Suprapubic skin (tissue), 4 donors: ENCODE measurements at places on chromosomes 3 and 15.

GRCh38 chr3:64340641-64341101 is 115.4 kb upstream of the PRICKLE2 start:
- no peak for DNase-seq

DNA sequence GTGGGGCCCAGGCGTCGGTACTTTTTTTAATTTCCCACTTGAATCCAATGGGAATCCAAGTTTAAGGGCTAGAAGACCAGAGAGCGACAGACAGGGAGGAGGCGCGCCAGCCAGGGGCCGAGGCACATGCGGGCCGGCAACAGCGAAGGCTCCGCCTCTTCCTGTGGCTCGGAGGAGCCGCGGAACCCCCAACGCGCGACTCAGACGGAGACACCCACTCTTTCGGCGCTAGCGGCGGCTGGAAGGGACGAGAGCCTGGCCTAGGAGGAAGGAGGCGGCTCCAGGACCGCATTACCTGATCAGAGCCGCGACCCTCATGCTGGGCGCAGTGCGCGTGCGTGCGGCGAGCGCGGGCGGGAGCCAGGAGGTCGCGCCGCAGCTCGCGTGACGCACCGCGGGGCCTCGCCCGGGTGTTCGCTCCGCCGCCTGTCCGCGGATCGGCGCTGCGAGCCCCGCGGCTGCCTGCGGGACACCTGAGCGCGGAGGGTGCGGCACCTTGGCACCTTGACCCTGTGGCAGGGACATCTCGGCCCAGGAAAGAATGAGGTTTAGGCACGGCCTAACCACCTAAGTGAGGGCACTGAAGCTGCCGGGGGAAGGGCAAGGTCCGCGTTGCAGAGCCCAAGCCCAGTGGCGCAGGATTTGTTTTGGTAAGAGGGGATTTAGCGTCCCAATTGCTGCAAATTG is at the start of gene DPH6:
TSS of gene DPH6 (minus strand) at position 342 of the 687 bp plus-strand sequence. CDS start at position 318, 24 bp downstream.
- peak; percentile 89 for DNase-seq

DNA sequence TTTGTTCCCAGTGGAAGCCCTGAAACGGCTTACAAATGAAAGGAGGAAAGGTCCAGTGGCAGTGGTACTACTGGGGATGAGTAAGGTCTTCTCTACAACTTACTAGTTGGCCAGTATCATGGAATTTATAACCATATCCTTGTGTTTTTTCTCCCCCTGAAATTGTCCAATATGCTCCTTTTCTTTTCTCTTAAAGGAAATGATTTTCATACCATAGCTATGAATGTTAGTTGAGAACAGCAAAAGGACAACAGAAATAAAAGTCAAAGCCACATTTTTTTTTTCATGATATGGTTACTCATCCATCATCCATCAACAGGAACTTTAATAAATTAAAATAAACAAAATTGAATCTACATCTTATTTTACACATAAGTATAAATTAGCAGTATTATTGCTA is 450.4 kb downstream of the MFSD1 start:
- no peak for DNase-seq

DNA sequence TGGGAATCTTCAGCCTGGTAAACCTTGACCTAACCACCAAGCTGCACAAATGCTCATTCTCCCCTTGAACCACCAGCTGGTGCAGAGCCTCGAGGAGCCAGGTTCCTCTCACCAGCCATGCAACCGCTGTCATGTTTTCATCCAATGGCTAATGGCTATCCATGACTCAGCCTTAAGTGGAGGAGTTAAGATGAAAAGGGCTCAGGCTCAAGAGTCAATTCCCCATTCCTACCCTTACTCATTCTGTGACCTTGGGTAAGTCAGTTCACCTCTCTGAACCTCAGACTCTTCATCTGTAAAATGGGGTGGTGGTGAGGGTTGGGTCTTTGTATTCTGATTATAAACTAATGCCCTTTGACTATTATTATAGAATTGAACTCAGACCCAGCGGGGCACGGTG is 515.6 kb downstream of the SHQ1 start:
- DNase-seq = no peak

- DNase-seq = no peak
These were observed 38.8 kb downstream of the TNK2 start for GRCh38 chr3:195869413-195870001.
